Non-pigmented ciliary epithelial cell (primary cell): ENCODE measurements at places on chromosomes 11 and 22.

DNA sequence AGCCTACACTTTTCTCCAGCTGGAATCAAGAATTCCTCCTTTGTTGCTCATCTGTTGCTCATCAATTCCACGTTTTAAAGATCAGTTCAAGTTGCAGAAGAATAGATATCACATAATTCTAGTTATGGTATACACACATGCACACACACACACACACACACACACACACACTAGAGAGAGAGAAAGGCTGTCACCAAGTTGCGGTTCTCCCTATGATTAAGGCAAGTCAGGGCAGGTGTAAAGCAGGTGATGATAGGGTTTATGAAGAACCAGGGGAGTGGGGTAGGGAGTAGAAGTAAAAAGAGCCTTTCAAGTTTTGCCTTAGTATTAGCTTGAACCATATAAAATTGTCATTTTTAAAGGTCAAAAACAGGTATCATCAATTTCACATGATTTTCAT is 31.7 kb upstream of the TMPRSS4 start:
- DNase-seq, result no peak

DNA sequence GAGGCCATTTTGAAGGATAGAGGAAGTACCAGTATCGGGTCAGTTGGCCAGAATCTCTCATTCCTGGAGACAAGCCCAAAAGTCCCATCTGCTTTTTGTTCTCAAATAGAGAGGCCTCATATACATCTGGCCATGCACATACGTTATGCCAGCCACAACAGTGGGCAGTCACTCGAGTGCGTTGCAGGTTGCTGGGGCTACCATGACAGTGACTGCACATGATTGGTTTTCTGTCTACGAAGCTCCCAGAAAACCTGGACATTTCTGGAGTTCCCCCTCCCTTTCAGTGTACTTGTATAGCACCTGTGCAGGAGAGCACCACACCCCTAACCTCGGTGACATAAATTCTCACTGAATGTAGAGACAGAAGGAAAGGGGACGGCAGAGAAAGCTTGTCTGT is 62.1 kb downstream of the C22orf31 start:
- no peak for DNase-seq

GRCh38 chr11:86978756-86979608 is 23.8 kb upstream of the FZD4 start:
- DNase-seq, result no peak

DNA sequence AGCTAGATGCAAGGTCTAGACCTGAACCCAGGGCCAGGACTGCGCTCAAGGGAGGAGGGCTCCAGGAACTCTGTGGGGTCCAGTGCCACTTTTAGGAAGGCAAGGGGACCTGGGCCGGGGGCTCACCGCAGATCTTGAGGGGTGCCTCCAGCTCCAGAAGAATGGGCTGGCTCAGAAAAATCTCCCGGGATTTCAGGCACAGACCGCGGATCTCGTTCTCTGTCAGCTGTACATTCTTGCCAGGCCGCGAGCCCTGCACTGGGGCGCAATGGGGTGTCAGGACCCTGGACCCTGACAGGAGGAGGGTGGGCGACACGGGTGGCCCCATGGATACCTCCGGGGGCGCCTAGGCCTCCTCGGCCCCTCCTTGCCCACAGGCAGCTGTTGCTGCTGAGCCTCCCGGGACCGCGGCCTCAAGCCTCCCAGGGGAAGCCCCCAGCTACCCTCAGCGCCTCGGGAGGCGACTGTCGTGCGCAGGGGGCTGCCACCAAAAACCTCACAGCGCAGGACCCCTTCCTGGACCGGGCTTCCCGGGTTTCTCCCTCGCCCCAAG is 640 bp downstream of the PPP1CA start:
- DNase-seq, result no peak

DNA sequence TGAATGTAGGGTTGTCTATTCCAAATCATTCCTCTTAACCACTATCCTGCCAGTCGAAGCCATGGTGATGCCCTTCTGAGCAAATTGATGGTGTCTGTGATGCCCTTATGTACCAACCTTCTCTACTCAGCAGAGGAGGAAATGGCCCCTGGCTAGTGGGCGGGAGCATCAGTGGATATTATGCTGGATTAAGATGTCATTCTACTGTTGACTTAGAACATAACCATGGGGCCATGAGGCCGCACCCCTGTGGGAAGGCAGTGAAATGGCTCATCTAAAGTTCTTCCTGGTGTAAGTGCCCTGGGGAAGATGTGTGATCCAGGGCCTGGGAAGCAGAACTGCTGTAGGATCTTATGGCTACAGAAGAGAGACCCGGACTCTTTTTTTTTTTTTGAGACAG is 20.7 kb upstream of the P2RY2 start:
- no peak for DNase-seq

DNA sequence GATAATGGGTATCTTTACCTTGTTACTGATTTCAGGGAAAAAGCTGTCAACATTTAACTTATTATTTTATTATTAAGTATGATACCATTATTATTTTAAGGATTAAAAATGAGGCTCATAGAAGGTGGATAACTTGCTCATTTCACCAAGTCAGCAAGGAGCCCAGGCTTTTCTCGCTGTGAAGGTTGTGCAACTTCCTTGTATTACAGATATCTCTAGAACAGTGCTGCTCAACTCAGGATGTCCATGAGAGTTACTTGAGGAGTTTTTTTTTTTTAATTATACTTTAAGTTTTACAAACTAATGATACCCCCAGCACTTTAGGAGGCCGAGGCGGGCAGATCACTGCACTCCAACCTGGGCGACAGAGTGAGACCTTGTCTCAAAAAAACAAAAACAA is 98.2 kb downstream of the INSC start:
- DNase-seq, result no peak

DNA sequence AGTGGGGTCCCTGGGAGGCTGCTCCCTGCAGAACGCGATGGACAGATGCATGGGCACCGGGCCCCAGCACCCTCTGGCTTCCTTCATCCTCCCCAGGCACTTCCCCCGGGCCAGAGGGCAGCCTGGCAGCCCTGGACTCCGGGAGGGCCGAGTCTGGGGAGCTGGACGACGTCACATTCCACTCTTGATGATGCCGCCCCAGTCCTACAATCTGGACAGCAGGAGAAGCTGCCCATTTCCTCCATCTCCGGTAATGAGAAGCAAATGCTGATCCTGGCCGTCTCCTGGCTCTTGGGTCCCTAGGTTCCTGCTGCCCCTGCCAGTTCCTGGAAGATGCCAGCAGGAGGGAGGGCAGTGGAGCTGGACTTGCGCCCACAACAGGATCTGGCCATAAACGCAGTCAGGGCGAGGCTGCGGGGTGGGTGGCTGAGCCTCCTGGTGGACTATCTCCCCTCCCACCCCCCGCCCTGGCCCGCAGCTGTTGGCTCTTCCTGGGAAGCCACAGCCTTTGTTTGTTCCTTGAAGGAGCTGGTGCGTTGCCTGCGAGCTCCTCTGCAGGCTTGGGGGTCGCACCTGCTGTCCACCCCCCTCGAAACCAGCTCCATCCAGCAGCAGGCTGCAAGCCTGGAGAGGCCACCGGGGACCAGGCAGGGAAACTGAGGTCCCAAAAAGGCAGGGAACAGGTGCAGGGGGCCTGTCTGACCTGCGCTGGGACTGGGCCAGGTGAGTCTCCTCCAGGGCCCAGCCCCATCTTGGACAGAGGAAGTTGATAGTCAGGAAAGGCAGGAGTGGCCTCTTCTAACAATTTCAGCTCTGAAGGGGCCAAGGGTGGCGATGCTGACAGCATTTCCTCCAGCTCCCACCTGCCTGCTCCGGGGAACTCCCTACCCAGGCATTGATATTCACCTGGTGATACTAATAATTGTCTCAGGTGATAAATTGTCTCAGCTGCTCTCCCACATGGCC is 17.9 kb upstream of the MUC6 start:
- DNase-seq, result no peak

GRCh38 chr11:64196626-64197025 is 9.9 kb upstream of the FERMT3 start:
- DNase-seq, result no peak

DNA sequence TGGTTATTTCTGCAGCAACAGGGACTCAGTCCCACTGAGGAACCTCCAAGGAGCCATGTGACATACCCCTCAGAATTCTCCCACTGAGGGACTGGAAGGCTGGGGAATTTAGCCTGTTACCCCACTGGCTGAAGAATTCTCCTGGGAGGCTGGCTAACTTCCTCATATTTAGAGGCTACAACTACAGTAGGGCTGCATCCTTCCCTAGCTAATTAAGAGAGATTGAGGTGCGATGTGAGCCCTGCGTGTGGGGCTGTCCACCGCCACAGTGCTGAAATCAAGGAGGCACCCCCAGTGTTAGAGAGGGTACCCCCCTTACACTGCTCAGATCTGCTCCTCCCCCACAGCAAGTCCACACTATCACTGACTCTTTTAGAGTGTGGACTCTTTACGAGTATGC is 21.1 kb downstream of the EIF3F start:
- DNase-seq, result no peak

DNA sequence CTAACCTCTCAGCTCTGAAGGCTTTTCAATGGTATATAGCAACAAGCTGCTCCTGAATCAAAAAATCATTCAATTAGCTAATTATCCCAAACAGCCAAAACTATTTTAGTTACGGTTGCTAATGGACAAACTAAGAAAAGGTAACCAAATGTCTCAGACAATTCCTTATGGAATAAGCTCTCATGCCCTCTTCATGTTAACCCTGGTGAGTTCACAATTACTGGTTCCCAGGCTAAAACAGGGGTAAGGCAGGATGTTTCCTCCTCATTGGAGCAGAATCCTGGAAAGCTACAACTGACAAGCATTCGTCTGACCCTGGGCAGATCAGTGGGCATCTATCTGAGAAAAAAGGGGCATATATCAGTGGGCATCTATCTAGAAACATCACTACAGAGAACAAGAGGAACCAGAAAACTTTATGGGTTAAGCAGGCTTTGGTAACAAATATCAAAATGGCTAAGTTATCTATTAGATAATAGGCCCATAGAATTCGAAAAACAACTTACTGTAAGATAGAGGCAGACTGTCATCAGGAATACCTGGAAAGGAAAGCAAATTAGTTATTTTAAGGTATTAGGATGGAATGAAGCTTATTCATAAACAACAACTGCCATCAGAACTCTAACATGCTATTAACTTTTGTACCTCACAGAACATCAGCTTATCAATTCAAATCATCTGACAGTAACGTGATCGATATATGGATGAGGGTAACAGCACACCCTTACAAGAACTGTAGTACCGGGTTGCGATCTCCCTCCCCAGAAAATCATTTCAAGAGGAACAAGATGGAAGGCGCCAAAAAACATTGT is 14.8 kb upstream of the WDR74 start:
- DNase-seq, result no peak

DNA sequence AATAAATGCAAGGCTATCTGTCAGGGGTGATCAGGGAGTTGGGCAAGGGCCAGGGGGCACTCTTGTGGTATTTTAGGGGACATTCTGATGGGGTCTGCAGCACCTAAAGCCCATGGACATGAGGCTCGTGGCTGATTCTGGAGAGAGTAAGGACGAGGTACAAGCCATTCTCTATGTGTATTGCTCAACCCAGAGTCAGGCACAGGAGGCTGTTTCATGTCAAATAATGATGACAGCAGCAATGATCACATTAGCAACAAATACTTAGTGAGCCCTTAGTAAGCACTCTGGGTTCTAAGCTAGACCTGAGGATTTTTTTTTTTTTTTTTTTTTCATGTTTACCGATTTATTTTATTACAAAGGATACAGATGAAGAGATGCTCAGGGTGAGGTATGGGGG is 83.5 kb upstream of the THY1 start:
- DNase-seq, result no peak

DNA sequence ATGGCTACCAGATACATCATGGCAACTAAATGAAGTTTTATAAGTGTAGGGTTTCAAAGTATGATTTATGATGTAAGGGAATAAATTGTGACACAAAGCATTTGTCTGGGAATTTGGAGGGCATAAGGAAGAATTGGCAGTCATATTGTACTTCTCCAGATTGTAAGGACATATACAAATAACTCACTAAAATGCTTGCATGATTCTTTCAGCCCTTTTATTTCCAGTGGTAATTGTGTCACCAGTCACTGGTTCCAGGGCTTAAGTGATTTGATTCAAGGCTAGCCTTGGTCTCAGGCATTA is 299.4 kb upstream of the ANO5 start:
- no peak for DNase-seq

GRCh38 chr11:10973416-10973815 is 115.6 kb upstream of the ZBED5 start:
- no peak for DNase-seq

DNA sequence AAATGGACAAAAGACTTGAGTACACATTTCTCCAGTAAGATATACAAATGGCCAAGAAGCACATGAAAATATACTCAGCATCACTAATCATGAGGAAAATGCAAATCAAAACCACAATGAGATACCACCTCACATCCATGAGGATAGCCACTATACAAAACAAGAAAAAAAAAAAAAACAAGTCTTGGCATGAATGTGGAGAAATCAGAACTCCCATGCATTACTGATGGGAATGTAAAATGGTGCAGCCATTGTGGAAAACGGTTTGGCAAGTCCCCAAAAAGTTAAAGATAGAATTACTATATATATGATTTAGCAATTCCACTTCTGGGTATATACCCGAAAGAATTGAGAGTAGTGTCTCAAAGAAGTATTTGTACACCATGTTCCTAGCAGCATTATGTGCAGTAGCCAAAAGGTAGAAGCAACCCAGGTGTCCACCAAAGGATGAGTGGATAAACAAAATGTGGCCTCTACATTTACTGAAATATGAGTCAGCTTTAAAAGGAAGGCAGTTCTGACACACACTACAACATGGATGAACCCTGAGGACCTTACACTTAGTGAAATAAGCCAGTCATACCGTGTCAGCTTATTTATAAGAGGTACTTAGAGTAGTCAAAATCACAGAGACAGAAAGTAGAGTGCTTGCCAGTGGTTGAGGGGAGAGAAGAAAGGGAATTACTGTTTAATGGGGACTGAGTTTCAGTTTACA is 146.3 kb downstream of the WNT7B start:
- peak; percentile 19 for DNase-seq

- DNase-seq, result no peak
Observed at GRCh38 chr11:23112390-23112789, 252.1 kb upstream of the CCDC179 start.

DNA sequence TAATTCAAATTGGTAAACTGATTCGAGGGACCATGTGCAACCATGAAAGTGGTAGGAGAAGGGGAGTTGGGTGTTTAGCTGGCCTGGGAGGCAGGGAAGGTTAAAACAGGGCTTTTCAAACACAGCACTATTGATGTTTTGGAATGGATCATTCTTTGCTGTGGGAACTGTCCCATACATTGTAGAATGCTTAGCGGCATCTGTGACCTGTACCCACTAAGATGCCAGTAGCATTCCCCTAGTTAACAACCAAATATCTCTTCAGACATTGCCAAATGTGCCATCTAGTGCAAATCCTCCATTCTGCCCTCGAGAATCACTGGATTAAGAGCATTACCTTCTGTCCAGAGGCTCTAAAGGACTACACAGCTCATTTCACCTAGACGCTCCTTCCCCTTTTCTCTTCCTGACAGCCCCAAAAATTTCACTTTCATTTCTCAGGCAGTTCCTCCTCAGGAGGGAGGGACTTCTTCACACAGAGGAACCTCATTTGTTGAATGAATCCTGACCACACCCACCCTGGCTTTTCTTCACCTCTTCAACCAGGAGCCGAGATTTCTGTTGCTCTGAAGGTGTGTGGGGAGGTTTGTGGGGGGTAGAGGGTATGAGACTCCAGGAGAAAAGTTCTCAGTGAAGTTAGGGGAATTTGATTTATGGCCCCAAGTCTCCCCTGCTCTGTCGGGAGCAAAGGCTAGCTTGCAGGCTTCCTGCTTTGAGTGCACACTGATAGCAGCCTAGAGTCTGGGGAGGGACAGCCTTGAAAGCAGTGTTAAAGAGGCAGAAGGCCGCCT is at the start of gene TRIM34:
Gene TRIM34, plus strand, starts transcription at position 513 of the 791 bp plus-strand sequence. CDS start 7,331 bp downstream, outside the sequence.
- DNase-seq, result no peak

- DNase-seq, result no peak
Observed at GRCh38 chr11:2481253-2481652, 36.4 kb downstream of the KCNQ1 start.
